ENCODE measurements at places on chromosomes 3 and 15.

DNA sequence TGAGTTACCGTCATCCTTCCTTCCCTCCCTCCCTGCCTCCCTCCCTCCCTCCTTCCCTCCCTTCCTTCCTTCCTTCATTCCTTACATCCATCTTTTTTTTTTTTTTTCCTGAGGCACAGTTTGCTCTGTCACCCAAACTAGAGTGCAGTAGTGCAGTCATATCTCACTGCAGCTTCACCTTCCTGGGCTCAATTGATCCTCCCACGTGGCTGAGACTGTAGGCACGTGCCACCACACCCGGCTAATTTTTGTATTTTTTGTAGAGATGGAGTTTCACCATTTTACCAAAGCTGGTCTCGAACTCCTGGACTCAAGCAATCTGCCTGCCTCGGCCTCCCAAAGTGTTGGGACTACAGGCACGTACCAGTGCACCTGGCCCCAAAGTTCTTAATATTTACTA lies 25.8 kb downstream of the USP3 start:
- peak; percentile 34 for DNase-seq

DNA sequence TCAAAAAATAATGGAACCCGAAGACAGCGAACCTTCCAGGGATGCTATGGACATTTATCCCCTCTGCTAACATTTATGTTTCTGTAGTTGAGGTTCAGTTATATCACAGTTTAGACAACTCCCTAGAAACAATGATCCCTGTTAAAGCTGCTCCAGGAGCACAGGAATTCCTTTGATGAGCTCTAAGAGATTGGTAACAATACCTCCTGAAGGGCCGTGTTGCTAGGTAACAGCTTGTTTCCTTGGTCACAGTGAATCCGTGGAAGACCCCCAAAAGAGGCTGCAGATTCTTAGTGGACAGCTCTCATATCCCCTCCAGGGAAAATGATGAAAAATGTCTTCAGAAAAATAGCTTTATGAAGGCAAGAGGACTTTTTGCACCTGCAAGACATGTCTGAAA lies 160.2 kb downstream of the SERPINI1 start:
- DNase-seq, result no peak

GRCh38 chr3:111667170-111667569 lies 72.0 kb upstream of the ZBED2 start:
- no peak for DNase-seq

DNA sequence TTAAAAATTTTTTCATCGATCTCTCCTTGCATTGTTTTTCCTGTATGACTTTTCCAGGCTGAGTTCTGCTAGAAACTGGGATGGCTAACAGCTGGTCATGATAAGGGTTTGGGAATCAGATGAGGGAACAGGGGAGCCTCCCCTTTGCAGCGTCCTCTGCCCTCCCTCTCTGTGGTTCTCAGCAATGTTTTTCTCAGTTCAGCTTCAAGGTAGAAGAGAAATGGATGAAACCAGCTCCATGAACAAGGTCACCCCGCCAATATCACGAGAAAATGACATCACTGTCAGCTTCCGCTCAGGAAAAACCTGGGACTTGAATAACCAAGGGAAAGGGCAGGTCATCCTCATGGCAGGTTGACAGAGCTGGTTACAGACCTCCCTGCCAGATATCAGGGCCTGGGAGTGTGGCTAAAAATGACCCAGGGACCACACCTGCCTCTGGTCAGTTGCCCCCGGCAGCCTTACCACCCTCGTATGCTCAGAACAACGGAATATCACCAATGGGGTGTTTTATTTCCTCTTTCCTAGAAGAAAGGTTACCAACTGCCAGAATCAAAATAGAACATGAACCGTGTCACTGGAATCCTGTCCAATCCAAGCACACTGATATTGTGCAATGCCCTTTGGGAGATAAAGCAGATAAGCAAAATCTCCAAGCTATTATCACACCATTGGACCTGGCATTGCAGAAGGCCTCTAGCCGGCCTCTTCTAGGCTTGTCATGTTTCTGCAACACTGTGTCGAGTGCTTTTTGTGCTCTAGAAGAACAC lies 26.1 kb downstream of the LSM3 start:
- DNase-seq, result no peak

DNA sequence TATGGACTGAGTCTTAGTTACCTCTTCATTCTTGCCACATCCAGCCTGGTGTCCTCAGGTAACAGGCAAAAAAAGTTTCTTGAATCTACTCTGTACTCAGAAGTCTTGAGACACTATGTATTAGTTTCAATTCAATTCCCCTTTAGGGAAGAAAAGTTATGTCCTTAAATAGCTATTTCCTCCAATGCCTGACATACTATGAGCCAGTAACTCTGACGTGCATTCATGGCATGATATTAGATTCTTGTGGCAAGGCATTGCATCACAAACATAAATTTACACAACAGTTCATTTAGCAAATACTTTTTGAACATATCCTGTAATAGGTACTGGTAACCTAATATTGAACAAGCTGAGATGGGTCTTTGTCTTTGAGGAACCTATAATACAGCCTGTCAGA lies 109.3 kb upstream of the FOXB1 start:
- DNase-seq, result no peak

GRCh38 chr15:72319985-72320671 lies at the start of gene CELF6:
CELF6 (minus strand) TSS chr15:72320157; CDS start chr15:72319874, 283 bp downstream.
- DNase-seq, result peak; percentile 73

DNA sequence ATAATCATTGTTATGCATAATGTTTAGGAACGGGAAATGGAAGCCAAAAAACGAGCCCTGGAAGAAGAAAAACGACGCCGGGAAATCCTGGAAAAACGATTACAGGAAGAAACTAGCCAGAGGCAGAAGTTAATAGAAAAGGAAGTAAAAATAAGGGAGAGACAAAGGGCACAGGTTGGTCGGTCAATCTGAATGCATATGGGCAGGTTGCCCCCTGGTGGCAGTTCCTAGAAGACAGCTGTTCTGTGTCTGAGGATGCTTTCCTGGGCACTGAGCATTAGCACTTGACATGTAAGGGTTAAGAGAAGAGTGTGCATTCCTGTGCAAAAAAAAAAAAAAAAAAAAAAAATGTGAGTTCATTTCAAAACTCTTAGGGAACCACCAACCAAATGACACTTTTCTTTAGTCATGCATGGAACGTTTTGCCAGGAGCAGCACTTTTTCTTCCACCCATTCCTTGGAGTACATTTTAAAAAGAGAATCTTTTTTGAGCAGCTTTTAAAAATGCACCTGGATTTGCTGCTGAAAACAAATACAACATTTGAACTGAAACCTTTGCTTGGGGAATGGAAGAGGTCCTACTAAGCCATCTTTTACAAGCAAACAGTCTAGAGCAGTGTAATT lies 11.1 kb upstream of the ABHD10 start:
- DNase-seq, result peak; percentile 84

DNA sequence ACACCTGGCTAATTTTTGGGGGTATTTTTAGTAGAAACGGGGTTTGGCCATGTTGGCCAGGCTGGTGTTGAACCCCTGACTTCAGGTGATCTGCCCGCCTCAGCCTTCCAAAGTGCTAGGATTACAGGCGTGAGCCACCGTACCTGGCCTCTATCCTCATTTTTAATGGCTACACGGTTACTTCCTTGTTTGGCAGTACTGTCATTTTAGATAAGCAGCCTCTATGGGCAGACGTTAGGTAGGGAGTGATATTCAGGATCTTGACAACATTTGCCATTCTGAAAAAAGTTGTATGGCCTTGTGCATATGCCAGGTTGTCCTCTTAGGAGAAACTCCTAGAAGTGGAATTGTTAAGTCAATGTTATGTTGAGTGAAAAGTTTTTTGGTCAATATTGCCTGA lies 141.7 kb downstream of the ITPR1 start:
- DNase-seq, result no peak

DNA sequence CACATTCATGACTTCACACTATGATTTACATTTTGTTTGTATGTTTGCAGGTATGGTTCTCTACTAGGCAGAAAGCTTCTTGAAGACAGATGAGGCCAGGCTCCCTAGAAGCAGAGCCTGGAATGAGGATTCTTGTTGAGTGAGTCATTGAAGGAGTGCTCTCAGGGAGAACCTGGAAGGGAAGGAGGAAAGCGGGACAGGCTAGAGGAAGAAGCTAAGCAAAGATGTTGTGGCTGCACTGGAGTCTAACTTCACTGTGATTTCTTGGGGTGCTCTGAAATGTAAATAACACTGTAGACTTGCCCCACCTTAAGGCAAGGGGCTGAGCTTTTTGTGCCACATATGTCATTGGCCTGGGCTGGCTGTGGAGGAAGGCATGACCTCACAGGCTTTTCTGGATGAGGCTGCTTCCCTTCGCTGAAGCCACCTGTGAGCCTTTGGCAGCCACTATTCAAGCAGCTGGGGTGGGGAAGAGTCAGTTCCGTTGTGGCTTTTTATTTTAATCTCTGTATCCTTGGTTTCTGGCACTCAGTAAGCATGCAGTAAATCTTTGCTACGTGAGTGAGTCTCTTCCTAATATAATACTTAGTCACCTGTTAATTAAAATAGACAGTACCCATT lies 307.3 kb downstream of the SV2B start:
- DNase-seq, result no peak

DNA sequence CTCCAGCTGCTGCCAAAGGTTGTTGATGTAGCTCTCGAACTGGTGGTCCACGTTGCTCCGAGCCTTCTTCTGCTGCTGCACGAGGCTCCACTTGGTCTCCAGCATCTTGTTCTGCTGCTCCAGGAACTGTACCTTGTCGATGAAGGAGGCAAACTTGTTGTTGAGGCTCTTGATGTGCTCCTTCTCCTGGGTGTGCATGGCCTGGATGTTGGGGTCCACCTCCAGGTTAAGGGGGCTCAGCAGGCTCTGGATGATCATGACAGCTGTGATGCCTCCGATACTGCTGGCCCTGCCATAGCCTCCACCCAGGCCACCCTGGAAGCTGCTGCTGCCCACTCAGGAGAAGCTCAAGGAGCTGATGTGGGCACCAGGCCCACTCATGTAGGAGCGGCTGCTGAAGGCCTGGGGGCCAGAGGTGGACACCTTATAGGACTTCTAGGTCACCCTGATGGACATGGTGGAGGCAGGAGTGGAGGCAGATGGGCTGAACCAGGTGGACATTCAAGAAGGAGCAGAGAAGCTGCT lies 14.9 kb upstream of the PSTPIP1 start:
- DNase-seq, result no peak

GRCh38 chr3:191470080-191470479 lies 9.1 kb downstream of the PYDC2 start:
- DNase-seq, result no peak

- DNase-seq, result no peak
Measured at GRCh38 chr3:187661267-187661666, 8.9 kb downstream of the SST start.

DNA sequence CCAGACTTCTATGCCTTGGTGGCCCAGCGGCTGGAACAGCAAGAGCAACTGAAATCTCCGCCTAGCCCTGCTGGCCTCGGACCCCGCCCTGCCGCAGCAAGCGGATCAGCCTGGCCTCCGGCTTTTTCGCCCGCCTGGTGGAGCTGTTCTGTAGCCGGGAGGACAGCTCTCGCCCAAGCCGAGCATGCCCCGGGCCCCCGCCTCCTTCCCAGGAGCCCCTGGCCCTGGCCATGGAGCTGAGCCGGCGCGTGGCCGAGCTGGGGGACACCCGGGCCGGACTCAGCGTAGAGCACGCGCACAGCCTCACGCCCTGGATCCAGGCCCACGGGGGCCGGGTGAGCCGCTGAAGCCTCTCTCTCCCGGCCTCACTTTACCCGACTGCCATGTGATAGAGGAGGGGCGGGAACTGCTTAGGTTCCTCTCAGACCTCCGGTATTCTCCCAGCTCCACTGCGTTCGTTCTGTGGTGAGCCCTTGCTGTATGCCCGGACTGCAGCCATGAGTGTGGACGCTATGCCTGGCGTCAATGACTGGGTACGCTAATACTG lies 24.1 kb upstream of the MRPL3 start:
- no peak for DNase-seq

DNA sequence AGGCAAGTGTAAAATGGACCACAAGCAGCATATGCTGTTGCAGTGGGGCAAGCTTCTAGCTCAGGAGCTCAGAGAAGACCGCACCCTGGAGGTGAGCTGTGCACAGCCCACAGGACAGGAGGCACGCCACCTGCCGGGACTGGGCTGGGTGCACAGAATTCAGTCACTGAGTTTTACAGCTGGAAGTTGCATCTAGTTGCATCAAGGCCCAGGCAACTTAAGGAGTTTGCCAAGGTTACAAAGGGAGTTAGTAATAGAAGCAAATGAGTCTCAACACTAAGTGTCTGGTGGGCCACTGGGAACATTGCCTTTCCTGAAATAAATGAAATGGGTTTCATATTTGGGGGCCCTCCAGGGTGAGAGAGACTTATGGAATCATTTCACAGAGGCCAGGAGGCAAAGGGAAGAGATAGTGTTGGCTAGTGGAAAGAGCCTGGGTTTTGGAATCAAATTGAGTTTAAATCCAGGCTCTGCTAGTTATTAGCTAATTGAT lies 36.0 kb upstream of the TIMP4 start:
- peak; percentile 39 for DNase-seq

DNA sequence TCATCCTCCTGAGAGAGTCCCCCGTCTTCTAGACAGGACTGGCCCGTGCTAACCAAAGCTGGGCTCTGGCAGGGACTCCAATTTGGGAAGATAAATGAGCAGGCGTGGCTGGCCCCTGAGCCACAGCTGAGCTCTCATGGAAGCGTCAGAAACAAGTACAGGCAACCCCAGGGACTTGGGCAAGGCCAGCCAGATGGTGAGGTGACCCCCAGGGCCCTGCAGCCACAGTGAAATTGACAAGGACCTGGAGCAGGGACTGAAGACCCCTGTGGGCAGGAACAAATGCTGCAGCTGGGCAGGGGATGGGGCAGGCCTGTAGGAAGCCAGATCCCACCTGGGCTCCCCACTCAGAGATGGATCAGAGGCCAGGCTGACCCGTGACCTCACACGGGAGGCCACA lies 32.8 kb upstream of the CGNL1 start:
- no peak for DNase-seq

DNA sequence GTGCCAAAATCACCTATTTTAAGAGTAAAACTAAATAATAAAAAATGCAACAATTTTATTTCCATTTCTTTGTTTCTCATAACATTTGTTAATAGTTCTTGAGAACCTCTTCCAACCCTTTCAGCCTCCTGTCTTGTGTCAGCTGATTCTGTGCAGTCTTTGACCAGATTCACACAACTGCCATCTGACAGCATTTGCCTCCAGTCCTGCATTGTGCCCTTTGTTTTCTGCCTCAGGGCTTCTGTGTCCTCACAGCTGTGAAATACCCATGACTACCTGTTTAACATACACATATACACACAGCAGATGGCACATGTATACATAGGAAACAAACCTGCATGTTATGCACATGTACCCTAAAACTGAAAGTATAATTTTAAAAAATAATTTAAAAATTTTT lies 13.2 kb upstream of the CNTN6 start:
- no peak for DNase-seq

DNA sequence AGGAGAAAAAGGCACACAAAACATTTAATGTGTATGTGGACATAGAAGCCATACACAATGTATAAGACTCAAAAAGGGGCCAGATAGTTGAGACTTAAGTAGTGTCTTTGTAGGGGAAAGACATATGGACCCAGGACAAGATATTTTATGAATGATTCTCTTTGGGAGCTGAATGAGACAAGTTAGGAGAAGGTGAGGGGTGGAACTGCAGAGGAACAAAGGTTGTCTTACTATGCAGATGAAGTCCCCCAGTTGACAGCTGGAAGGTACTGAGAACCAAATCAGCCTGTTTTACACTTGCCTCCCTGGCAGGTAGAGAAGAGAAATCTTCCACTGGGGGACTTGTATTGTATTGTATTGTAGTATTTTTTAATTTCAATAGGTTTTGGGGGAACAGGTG lies 14.9 kb upstream of the GCNT3 start:
- no peak for DNase-seq

All from stimulated activated CD4-positive, alpha-beta T cell treated with anti-CD3 and anti-CD28 coated beads, Interleukin-4, amount 100 ng/mL, for 24 hours (primary cell).